ENCODE measurements at places on chromosomes 6 and 20. TPM values are rescaled to one million over a fixed set of nuclear protein-coding genes. Genes with fewer than 3 reads are reported as not detected.

- H3K4me3 ChIP-seq = no peak overlapping the region
- no peaks in the 10 kb centered on the region for H3K27me3 ChIP-seq
- H3K36me3 ChIP-seq = no peaks in the 10 kb centered on the region
- peaks cover 7% of the 10 kb centered on the region for H3K4me1 ChIP-seq
- no peak for DNase-seq
- no peak overlapping the region for H3K27ac ChIP-seq
Measured at GRCh38 chr20:38930242-38930569, 4.0 kb downstream of the FAM83D start.

Gene ULBP1
- 0.03 TPM for polyA plus RNA-seq

Gene IL17A
- polyA plus RNA-seq = 0.78 TPM

GRCh38 chr20:50472693-50473664 is 37.2 kb upstream of the PTPN1 start:
- H3K4me1 ChIP-seq = peaks cover 7% of the 10 kb centered on the region
- H3K36me3 ChIP-seq = no peaks in the 10 kb centered on the region
- no peak overlapping the region for H3K4me3 ChIP-seq
- no peak for DNase-seq

GRCh38 chr20:15251171-15251570 is 913.8 kb upstream of the FLRT3 start:
- H3K4me1 ChIP-seq = no peaks in the 10 kb centered on the region
- no peak overlapping the region for H3K4me3 ChIP-seq
- H3K36me3 ChIP-seq = no peaks in the 10 kb centered on the region

DNA sequence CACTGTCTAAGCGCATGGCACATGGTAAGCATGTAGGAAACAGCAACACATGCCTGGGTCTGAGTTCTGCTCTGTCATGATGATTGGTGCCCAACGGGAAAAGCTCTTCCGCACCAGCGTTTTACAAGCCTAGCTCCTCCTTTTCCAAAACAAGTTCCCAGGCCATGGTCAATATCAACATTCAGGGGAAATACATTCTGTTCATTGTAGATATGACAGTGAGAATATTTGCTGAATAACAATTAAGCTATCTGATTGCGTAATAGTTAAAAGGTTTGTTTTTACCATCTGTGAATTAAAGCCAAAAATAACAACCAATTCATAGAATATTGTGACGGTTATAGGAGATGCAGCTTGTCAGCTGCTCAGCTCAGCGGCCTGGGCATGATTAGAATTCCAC is 404.3 kb upstream of the SLC35B3 start:
- no peak overlapping the region for H3K27ac ChIP-seq
- no peaks in the 10 kb centered on the region for H3K4me1 ChIP-seq

DNA sequence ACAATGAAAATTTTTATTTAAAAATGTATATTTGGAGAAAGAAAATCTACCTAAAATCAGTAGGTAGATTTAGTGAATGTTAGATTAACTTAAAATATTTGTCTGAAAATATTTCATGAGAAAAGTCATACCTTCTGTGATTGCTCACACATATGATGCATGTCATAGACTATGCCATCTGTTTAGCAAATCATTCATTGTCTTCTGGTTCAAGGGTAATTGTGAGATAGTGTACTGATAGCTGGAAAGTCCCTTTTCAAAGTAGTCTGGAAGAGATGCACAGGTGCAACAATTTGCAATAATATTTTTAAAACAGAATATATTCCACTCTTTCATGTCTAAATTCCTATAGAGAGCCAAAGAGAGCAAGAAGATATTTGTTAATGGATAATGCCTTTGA is 21.0 kb upstream of the RNF217 start:
- H3K27ac ChIP-seq = no peak overlapping the region
- H3K36me3 ChIP-seq = no peaks in the 10 kb centered on the region
- no peak overlapping the region for H3K4me3 ChIP-seq
- no peak for DNase-seq
- no peaks in the 10 kb centered on the region for H3K4me1 ChIP-seq

DNA sequence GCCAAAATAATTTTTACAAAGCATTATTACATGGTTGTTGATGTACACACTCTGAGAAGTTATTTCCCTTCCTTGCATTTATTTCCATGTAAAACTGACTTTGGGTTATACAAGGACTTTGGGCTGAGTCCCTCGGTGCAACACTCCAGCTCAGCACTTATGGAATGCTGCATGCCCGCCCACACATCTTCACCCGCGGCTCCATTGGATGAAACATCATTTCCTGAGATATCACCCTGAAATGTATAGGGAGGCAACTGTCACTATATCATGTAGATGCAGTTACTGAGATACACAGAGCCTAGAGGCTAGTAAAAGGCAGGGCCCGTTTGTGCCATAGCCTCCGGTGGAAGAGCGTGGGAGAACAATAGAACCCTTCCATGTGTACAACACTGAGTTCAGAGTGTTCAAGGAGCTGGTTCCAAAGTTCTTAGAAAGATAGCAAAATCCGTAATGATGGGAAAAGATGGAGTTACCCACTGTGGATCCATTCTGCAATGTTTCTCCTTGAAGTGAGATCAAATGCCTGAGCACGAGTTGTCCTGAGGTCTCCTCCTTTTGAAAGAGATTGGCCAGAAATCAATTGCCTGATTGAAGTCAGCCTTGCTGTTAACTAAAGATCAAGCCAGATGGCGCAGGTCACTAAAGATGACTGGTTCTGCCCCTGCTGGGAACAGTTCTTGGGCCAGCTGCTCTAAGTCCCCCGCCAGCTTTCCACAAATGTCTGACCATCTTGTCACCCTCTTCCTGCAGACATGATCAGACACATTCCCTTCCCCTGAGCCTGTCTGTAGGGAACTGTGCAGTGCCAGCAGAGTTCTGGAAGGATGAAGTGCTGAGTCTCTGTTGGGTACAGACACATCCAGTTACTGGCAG is 100.9 kb upstream of the IYD start:
- H3K36me3 ChIP-seq = no peaks in the 10 kb centered on the region
- H3K27ac ChIP-seq = no peak overlapping the region
- DNase-seq = no peak
- H3K4me1 ChIP-seq = no peaks in the 10 kb centered on the region

GRCh38 chr6:129704708-129705107 is 5.3 kb downstream of the ARHGAP18 start:
- DNase-seq = no peak
- H3K4me3 ChIP-seq = no peak overlapping the region
- H3K27me3 ChIP-seq = no peaks in the 10 kb centered on the region
- H3K4me1 ChIP-seq = peaks cover 4% of the 10 kb centered on the region

GRCh38 chr20:48265791-48266190 is 480.5 kb upstream of the SULF2 start:
- H3K27me3 ChIP-seq = no peaks in the 10 kb centered on the region
- H3K36me3 ChIP-seq = no peaks in the 10 kb centered on the region
- no peak for DNase-seq
- H3K4me3 ChIP-seq = no peak overlapping the region
- no peaks in the 10 kb centered on the region for H3K4me1 ChIP-seq

Gene CST2
- 0.07 TPM for polyA plus RNA-seq

DNA sequence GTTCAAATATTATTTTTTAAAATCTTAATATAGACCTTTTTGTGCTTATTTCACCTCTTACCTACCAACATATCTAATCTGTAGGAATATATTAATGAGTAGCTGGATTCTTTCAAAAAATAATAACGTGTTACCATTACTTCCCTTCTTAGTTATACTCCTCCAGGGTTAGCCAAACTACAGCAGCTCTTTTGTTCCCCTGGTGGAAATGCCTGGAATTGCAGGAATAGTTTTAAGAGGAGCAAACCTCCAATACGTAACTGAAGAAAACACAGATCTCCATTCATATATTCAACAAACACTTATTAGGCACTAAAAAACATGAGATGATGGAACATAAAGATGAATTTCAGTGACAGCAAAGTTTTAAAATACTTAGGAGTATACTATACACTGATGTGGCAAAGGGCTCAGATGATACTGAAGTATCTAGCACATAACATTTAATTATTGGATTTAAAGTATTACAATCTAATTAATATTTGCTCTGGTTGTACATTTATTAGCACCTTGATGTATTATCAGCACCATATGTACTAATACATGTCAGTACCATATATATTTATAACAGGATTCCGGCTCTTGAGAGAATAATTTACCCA is 78.3 kb downstream of the TBX18 start:
- H3K4me1 ChIP-seq = no peaks in the 10 kb centered on the region
- no peak overlapping the region for H3K4me3 ChIP-seq

Gene SEL1L2
- not detected for polyA plus RNA-seq

GRCh38 chr6:92363111-92363510 is 1056.2 kb downstream of the EPHA7 start:
- no peak overlapping the region for H3K27ac ChIP-seq
- H3K4me3 ChIP-seq = no peak overlapping the region
- peaks cover 3% of the 10 kb centered on the region for H3K4me1 ChIP-seq
- no peaks in the 10 kb centered on the region for H3K27me3 ChIP-seq

DNA sequence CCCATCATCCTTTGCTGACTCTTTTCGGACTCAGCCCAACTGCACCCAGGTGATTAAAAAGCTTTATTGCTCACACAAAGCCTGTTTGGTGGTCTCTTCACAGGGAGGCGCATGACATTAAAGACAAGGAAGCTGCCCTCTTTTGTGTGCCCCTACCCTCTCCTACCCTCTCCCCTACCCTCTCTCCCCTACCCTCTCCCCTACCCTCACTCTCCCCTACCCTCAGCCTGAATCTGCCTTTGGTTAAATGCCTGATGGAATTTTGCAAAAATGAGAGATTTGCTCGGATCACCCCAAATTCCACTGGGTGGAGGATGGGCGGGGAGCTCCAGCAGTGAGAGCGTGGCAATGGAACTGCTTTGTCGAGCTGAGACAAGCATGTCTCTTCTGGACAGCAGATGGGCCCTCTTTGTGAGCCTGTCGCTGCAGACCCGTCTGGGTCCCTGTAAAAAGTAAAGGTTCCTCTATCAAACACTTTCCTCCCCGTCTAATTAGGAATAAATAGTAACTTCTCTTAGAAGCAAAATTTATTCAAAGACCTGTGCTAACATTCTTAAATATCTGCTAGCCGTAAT is 76.4 kb upstream of the MLN start:
- no peak overlapping the region for H3K4me3 ChIP-seq
- DNase-seq = no peak
- no peak overlapping the region for H3K27ac ChIP-seq
- H3K27me3 ChIP-seq = no peaks in the 10 kb centered on the region
- no peaks in the 10 kb centered on the region for H3K36me3 ChIP-seq

GRCh38 chr6:44733126-44733525 is 345.6 kb downstream of the CDC5L start:
- no peak for DNase-seq
- peaks cover 14% of the 10 kb centered on the region for H3K4me1 ChIP-seq
- H3K27me3 ChIP-seq = no peaks in the 10 kb centered on the region
- no peak overlapping the region for H3K27ac ChIP-seq

GRCh38 chr6:218153-219018 is 73.9 kb upstream of the DUSP22 start:
- no peak for DNase-seq
- H3K36me3 ChIP-seq = no peaks in the 10 kb centered on the region
- H3K27me3 ChIP-seq = peaks cover 27% of the 10 kb centered on the region
- no peaks in the 10 kb centered on the region for H3K4me1 ChIP-seq
- no peak overlapping the region for H3K27ac ChIP-seq
- no peak overlapping the region for H3K4me3 ChIP-seq

- H3K4me1 ChIP-seq = no peaks in the 10 kb centered on the region
- no peaks in the 10 kb centered on the region for H3K27me3 ChIP-seq
- H3K27ac ChIP-seq = no peak overlapping the region
- no peak for DNase-seq
Measured at GRCh38 chr20:53399083-53399482, 194.6 kb downstream of the ZNF217 start.

Data from large intestine (tissue), 12 donors.